ENCODE measurements at places on chromosomes 11 and 22. TPM values are rescaled to one million over a fixed set of nuclear protein-coding genes. Genes with fewer than 3 reads are reported as not detected.

EFCAB6 gene
- total RNA-seq, result 0.41 TPM

PACSIN3 gene
- 25.5 TPM for total RNA-seq

PHOX2A gene
- not detected for total RNA-seq

CBLIF gene
- total RNA-seq, result not detected

RAB3IL1 gene
- total RNA-seq, result 21.1 TPM

CTSC gene
- total RNA-seq, result 61.3 TPM

H19 gene
- 15.4 TPM for total RNA-seq

LRRC75B gene
- total RNA-seq, result 8.8 TPM

OR10D3 gene
- total RNA-seq, result not detected

SHISA8 gene
- total RNA-seq, result 0.20 TPM

OR8H1 gene
- total RNA-seq, result not detected

NNMT gene
- 337 TPM for total RNA-seq

TMEM121B gene
- 0.20 TPM for total RNA-seq

MGAT3 gene
- 0.91 TPM for total RNA-seq

LRRN4CL gene
- total RNA-seq, result 0.12 TPM

NTM gene
- not detected for total RNA-seq

LMO1 gene
- 3.0 TPM for total RNA-seq

KRTAP5-2 gene
- total RNA-seq, result not detected

NOX4 gene
- total RNA-seq, result not detected

DNAJB13 gene
- total RNA-seq, result 0.51 TPM

KRTAP5-10 gene
- total RNA-seq, result not detected

HBG2 gene
- total RNA-seq, result not detected

TRAF6 gene
- total RNA-seq, result 8.0 TPM

OSM gene
- total RNA-seq, result not detected

Data from A549 treated with Hydrocortisone at 1 μM for 4 hours (cell line).